ENCODE measurements at places on chromosomes 2 and 18.
A peak's percentile ranks its signal among the peaks of the same experiment; 100 is the strongest.

GRCh38 chr2:218389333-218390150 lies 7.5 kb downstream of the SLC11A1 start:
- DNase-seq: no peak

- no peak for DNase-seq
Observed at GRCh38 chr2:105090091-105090490, 52.2 kb downstream of the MRPS9 start.

GRCh38 chr2:216842636-216843035 lies 17.2 kb downstream of the TNP1 start:
- no peak for DNase-seq

DNA sequence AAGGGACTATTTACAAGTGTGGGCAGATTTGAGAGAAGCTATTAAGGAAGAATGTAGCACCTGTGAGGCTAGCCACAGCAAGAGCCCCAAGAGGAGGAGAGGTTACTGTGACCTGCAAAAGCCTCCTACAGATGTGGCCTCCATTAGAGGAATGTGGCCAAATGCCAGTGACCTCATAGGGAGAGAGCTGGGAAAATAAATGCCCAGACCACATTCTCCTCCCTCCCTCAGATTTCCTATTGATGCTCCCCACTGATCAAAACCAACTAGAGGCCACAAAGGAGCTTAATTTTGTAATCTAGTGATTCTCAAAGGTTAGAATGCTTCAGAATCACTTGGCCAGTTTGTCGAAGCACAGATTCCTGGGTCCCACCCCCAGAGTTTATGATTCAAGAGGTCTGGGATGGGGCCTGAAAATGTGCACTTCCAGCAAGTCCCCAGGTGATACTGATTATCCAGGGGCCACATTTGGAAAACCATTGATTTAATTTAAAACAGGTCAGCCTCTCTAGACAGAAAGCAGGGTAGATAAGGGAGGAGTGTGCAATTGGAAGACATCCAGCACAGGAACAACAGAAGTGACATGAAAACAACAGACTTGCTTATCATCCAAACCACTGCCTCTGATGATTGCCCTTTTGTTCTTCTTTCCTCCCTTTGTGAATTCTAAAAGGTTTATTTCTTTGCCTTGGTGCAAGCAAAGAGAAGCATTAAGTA lies 61.2 kb upstream of the RBBP8 start:
- no peak for DNase-seq

- DNase-seq: no peak
Observed at GRCh38 chr2:142992840-142993239, 115.4 kb downstream of the KYNU start.

DNA sequence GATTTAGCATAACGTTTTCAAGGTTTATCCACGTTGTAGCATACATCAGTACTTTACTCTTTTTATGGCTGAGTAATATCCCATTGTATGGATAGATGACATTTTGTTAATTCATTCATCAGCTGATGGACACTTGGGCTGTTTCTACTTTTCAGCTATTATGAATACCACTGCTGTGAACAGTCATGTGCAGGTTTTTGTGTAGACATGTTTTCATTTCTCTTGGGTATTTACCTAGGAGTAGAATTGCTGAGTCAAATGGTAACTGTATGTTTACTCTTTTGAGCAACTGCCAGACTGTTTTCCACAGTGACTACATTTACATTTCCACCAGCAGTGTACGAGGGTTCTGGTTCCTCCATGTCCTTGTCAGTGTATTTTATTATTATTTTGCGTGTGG lies 33.9 kb downstream of the COX7A2L start:
- DNase-seq: no peak

DNA sequence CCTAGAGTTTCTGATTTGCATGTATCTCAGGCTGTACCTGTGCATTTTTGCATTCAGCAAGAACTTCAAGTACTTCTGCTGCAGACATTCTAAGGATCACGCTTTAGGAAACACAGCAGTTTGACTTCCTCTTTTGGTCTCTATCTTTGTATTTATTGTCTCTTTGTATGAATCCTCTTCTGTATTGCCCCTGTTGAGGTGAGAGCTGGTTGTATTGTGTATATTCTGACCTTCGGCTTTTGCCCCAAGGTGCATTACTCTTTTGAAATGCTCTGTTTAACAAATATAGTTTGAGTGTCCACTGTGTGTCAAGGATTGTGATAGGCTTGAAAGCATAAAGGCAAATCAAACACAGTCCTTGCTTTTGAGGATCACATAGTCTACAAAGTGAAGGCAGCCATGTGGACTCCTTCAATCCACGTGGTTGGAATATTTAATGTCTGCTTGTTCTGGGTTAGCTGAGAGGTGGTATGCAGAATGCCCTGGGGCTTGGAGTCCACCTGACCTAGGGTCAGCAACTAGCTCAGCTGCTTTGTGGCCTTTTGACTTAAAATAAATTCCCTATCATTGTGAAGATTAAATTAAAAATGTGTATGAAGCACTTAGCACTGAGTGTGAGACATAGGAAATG lies 108.1 kb downstream of the LYPD6 start:
- DNase-seq: no peak

DNA sequence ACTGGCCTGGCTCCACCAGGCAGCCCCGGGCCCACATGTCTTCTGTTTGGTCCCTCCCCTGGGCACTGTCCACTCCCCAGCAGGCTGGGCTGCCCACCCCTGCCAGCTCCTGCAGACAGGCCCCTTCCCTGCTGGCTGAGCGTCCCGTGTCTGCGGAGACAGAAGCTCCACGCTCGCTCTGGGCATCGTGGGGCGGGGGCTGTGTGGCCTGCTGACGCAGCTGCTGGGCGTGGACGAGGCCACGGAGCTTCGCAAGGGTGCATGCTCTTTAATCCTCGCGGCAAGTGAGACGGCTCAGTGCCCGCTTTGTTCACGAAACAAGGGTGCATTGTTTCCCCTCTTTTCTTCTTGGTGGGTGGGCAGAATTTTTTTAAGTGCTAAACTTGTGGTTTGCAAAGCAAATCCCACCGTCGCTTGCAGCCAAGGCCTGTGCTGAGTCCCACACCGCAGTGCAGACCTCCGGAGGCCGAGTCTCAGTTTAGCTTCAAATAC lies 132.8 kb upstream of the CTDP1 start:
- no peak for DNase-seq

- DNase-seq: no peak
Observed at GRCh38 chr2:115580784-115581183, 1138.3 kb downstream of the DPP10 start.

DNA sequence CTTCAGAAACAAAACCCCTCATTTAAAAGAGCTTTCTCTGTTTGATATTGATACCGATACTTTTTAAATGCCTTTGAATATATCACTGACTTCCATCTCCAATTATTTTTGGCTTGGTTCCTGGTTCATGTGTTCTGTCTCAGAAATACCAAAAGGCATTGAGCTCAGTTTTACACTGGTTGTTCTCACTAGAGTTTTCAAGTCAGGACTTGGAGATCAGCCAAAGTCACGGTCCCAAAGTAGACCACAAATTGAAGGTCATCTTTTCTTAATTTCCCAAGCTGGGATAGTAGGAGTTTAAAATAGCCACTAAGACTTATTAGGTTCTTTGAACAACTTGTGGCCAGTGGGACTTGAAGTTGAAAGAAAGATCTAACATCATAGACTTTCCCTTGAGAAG lies 24.2 kb downstream of the DHRS9 start:
- no peak for DNase-seq

- DNase-seq: no peak
Observed at GRCh38 chr18:76528477-76529432, 33.7 kb upstream of the ZNF516 start.

DNA sequence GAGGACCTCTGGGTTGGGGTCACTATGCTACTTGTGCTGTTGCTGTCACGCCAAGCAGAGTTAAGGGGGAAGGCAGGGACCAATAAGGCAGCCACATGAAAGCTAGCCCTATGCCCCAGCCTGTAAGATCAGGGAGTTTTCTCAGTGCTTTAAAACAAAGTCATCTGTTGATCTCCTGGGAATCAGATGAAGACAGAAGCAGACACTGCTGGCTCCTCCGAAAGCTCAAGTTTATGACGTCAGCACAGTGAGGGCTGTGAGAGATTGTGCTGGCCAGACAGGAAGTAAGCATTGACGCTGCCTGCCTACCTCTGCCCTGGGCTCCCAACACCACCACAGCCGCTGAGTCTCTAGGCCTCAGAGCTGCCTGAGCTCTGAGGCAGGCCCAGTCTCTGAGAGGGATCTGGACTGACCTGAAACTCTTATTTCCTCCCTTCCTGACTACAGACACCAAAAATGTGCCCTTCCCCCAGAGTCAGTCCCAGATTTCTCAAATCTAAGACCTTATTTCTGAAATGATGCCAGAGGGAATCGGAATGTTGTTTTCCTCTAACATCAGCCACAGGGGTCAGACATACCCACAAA lies 118.1 kb upstream of the EPAS1 start:
- DNase-seq: peak; percentile 28

- no peak for DNase-seq
Observed at GRCh38 chr18:27860701-27861107, 316.2 kb downstream of the CDH2 start.

- DNase-seq: no peak
Observed at GRCh38 chr2:67667054-67667908, 270.1 kb downstream of the ETAA1 start.
